ENCODE measurements at places on chromosomes 3 and 15.

GRCh38 chr15:52100807-52101442, 11.7 kb downstream of the BCL2L10 start:
- no peak for DNase-seq

DNA sequence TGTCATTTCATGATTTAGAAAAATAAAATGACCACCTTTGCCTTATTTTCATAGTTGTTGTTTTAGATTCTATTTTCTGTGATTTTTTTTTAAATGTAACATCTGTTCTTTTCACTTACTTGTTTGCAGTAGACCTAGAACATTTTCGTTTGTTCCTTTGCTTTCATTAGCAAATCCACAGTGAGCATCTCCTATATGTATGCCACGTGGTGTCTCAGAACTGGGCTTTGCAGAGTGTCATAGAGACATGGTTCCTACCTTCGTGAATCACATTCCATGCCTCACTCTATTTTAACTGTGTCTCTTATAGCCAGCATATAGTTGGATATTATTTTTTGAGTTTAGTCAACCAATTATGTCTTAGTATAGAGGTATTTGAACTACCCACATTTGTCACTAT, 118.2 kb downstream of the KLF13 start:
- DNase-seq = no peak

DNA sequence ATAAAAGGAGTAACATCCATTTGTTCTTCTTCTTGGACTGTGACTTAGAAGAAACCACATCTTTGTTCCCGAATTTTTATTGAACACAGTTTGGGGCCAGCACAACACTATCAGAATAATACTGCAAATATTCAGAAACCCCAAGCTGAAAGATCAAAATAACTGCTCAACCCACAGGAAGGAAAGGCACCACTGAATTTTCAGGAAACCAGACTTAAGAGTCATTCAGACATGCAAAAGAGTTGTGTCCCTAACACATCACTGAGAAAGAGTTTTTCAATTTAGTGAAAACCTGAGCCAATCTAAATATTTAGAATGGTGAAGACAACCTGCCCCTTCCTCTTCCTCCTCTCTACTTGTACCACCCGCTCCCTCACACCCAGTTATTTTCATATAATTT, 295.0 kb upstream of the RORA start:
- DNase-seq = no peak

GRCh38 chr3:42061713-42062380, 29.3 kb upstream of the TRAK1 start:
- no peak for DNase-seq

- no peak for DNase-seq
Measured at GRCh38 chr15:77393471-77393840, 26.4 kb downstream of the PEAK1 start.

GRCh38 chr3:106825962-106826605, 551.2 kb upstream of the CCDC54 start:
- no peak for DNase-seq

- no peak for DNase-seq
Measured at GRCh38 chr15:79167776-79168175, 77.2 kb upstream of the RASGRF1 start.

DNA sequence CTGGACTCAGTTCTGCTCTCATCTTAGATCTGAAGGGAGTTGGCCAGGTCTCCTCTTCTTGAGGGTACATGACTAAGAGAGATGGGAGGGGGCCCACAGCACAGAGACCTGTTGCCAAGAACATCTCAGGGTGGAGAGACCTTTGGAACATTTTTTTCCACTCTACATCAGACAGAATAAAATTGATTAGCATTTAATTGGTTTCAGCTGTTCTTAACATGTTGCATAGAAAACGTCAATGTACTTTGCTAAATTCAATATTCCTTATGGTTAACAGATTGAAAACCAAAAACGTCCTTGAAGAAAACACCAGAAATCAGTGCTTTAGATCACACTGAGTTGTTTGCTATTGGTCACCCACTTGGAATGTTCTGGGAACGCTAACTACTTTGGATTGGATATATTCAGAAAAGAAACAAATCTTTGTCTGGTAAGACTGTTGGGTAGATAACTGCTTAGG, 36.4 kb upstream of the FSTL1 start:
- DNase-seq = no peak

DNA sequence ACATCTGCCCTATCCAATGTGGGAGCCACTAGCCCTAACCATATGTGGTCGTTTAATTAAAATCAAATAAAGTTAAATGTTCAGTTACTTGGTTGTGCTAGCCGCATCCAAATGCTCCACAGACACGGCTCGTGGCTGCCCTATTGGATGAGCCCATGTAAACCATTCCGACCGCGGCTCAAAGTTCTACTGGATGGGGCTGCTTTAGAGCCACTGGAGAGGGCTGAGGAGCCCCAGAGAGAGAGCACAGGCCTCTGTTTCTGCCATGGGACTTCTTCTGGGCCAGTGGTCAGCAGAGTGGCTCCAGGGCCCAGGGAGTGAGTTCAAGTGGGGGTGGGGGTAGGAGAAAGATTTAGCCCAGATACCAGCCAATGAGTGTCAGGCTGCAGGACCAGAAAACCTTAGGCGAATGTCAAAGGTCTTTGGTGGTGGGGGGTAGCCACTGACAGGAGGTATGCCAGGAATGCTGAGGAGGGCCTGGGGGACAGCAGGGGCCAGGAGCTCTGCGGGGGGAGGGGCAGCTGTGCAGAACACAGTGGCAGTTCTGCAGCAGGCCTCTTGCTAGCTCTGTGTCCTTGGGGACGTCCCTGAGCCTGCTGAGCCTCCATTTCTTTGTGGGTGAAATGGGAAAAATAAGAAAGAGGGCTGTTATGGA, 30.1 kb downstream of the SPSB4 start:
- no peak for DNase-seq

DNA sequence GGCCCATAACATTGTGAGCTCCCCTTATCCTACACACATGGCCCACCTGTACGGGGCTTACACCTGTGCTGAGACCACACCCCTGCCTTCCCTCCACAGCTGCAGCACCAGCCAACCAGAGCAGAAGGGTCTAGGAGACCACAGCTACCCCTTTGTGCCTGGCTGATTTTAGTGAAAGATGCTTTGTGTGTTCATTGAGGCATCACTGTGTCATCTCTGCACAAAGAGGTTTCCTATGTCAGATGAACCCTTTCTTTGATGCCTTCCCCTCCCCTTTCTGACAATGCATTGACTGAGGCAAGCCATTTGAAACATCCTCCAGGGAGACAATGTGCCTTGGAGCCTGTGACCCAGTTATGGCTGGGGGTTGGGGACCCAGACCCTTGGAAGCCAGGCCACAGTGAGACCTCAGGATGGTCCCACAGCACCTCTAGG, 54.9 kb upstream of the SLC7A14 start:
- no peak for DNase-seq

GRCh38 chr3:196636369-196637349, 2.8 kb upstream of the NRROS start:
- no peak for DNase-seq

DNA sequence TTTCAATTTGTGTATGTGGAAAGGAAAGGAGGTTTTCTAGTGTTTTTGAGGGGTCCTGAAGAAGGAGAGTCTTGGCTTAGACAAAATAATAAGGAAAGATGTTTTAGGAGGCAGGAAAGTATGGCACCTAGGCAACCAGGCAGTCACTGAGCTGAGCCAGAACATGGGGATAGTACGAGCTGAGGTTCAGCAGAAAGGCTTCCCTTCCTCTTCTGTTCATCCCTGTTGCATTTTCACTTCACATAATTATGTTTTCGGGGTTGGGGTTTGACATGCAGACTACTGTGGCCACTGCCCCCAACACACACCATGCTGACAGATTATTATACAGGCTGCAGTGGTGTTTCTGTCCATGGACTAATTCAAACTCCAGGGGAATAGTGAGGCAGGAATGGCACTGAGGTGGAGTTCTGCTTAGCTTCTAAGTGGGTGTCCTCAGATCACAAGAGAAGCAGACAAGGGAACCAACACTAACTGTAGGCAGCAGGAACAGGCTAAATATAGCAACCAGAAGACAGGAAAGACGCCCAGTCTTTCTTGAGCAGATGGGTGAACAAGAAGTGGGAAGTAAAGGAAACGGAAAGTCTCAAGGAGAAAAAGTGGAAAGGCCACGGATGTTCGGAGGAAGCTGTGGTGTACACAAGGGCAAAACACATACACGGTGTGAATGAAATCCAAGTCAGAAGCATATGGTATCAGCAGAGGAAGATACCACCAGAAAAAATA, 305.8 kb downstream of the PLCL2 start:
- no peak for DNase-seq

DNA sequence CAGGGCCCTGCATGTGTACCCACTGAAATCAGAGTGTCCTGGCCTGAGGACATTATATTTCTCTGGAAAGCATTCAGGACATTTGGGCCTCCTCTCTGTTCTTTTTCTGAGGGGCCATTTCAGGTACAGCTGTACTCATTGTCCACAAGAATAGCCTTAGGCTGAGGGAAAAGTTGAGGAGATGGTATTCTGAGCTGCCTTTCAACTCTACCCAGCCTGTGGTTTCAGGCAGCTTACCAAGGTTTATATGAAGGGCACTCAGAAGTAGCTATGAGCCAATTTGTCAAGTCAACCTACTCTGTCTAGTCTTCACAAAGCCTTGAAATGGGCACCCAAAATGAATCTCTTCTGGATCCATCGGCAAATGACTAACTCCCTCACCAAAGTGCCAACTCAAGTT, 9.4 kb downstream of the ATP13A4 start:
- no peak for DNase-seq

- no peak for DNase-seq
Measured at GRCh38 chr3:29914861-29915524, 634.1 kb downstream of the RBMS3 start.

GRCh38 chr3:27629366-27629765, 92.8 kb downstream of the EOMES start:
- no peak for DNase-seq

DNA sequence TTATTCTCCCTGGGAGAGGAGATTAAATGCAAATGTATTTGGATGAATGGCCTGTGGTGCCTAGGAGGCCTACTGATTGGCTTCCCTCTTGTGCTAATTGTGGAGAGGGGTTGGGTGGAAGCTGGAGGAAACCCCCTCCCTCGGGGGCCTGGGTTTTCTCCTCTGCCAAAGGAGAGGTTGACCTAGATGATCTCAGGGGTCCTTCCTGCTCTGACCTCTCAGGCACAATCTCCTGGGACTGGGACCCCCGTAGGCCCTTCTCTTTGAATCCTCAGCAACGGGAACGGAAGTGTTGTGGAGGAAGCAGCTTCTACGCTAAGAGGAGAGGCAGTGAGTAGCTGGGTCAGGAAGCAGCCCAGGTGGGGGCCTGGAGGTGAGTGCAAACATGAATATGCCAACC, 40.5 kb upstream of the MAGEF1 start:
- DNase-seq = no peak

- DNase-seq = no peak
Measured at GRCh38 chr3:46565077-46565476, 1.0 kb downstream of the LRRC2 start.

DNA sequence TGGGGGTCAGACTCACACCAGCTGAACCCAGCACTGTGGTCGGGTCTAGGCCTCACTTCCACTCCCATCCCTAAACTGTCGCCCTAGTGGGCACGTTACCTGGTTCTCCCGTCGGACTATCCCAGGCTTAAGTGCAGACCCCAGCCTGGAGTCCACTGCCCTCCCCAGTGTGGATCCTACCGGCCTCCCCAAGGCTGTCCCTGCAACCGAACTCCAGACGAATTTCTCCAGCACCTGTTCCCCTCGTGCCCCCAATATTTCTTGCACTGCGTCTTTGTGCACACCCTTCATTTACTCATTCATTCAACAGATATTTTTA, 26.5 kb downstream of the SLC41A3 start:
- DNase-seq = no peak

DNA sequence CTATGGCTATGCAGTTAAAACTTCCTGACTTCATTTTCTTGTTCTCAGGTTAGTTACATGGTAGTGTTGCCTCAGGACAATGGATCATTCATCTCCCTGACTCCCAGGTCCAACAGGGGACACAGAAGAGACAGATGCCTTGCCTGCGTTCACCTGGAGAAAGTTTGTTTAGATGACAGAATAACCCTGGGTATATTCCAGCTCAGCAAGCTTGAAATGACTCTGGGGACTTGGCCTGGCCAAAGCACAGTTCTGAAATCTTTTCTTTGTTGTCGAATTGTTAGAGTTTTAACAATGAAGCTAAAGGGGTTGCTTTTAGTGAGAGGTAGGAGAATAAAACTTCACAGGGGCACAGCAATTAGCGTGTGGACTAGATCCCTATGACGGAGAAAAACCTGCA, 206.1 kb downstream of the PDZRN3 start:
- DNase-seq = no peak

GRCh38 chr15:74845208-74845568, 2.2 kb upstream of the ULK3 start:
- no peak for DNase-seq

- no peak for DNase-seq
Measured at GRCh38 chr3:120470870-120471269, 20.1 kb upstream of the FSTL1 start.

- no peak for DNase-seq
Measured at GRCh38 chr3:12518261-12519028, 26.9 kb downstream of the MKRN2OS start.

DNA sequence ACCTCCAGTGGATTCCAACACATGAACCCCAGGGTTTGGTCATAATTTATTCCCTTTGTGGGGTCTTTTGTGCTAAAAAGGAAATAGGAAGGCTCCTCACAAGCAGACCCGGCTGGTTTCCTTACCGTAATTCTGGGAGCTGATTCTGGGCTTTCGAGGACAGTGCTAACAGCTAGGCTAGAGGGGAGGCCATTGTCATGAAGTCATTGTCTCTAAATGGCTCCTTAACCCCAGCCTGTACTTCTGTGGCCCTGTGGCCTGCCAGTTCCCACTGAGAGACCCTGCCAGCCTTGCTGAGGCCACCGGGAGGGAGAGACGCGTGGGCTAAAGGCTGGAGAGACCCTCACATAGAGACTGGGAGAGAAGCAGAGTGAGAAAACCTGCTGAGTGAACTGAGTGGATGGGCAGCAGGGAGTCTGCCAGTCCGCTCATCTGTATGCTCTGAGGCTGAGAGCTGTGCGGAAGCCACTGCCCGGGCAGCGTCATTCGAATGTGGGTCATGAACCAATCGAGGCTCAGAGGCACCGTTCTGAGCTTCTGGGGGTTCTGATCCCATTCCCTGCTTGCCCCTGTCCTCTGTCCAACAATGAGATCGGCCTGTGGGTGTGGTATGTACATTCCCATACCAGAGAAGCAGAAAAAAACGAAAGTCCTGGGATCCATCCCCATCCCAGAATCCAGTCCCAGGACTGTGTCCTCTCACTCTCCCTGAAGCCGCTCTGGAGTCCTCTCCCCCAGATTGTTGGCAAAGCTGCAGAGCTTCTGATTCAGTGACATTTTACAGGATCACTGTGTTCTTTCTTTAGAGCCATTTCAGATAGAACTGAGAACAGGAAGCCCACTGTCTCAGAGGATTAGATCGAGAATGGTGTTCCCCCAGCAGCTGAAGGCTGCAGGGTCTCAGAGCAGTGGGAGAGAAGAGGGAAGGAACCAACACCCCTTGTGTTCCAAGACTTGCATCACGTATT, 21.3 kb upstream of the DGKG start:
- DNase-seq = no peak

DNA sequence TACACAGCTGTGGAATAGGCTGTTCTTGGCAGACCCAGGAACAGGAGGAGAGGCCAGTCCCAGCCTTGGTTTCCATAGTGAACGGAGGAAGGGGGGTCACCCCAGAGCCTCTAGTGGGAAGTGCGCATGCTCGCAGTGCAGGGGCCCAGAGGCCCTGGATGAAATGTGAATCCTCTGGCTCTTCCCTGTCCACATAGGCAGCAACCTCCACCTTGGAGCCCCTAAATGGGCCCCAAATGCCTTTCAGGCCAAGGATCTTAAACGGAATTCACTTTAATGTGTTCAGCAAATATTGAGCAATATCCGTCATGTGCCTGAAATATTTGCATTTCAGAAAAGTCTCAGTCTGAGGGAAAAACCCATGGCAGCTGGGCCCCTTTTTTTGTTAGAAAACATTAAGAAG, 3.3 kb upstream of the NDN start:
- no peak for DNase-seq
